ENCODE measurements at places on chromosomes 5 and 9. TPM values are rescaled to one million over a fixed set of nuclear protein-coding genes. Genes with fewer than 3 reads are reported as not detected.
A peak's percentile ranks its signal among the peaks of the same experiment; 100 is the strongest.

The PCDHGA8 gene
- polyA plus RNA-seq = 0.02 TPM

DNA sequence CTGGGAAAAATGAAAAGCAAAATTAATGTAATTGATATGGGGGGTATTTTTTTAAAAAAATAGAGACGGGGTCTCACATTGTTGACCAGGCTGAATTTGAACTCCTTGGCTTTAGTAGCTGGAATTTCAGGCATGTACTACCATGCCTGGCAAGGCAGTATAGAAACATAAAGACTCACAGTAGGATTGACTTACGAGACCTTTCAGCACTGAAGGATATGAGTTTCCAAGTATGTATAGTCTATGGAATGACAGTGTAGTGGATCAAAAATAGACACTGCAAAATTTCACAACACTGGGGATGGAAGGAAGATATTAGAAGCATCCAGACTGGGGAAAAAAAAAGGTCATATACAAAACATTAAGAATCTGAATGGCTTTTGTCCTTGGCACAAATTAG, 6.8 kb downstream of the DCP2 start:
- no peak overlapping the region for H3K27ac ChIP-seq
- no peaks in the 10 kb centered on the region for H3K27me3 ChIP-seq

- DNase-seq = no peak
- no peaks in the 10 kb centered on the region for H3K27me3 ChIP-seq
- no peaks in the 10 kb centered on the region for H3K4me1 ChIP-seq
- H3K27ac ChIP-seq = no peak overlapping the region
Observed at GRCh38 chr5:127351418-127351817, 60.8 kb downstream of the MEGF10 start.

DNA sequence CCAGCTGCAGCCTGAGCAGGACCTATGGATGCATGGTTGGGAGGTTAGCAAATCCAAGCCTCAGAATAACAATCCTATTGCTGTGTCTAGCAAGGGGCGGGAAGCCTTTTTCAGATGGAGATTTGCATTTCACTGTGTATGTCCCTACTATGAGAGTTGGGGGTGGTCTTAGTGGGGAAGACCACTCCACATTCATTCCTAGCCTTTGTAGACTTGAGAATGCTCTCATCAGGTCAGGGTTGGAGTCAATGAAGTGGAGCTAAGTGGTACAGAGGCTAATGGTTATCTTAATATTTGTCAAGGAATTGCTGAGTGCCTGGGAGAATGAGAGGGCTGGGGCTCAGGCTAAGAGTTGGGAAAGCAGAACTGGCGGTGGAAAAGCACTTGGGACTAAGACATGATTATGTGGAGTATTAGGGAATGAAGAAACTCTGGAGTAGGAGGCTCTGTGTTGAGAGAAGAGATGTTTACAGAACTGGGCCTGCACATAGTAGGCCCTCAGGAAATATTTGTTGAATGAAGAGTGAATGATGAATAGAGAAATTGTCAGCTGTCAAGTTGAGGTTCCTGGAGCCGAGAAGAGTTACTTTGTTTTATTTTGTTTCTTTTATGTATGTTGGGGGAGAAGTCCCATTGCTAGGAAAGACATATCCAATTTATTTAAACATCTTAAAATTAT, 175.5 kb upstream of the SPRY4 start:
- H3K27ac ChIP-seq = peak overlapping the region; percentile 83
- no peaks in the 10 kb centered on the region for H3K27me3 ChIP-seq
- DNase-seq = no peak
- no peaks in the 10 kb centered on the region for H3K36me3 ChIP-seq
- H3K4me1 ChIP-seq = no peaks in the 10 kb centered on the region

DNA sequence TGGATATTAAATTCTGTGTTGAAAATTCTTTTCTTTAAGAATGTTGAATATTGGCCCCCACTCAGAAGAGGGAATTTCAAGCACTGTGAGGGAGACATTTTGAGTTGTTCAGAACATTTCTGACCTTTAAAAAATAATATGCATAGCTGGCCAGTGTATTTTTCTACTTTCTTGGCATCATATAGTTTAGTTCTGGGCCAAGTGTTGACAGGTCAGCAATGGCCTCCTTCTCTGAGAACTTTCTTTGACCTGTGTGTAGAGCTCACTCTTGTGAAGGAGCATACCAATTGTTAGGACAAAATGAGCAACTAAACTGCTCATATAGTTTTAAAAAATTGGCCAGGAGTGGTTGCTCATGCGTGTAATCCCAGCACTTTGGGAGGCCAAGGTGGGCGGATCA, 376.0 kb downstream of the LRRC70 start:
- no peaks in the 10 kb centered on the region for H3K27me3 ChIP-seq
- DNase-seq = no peak
- no peak overlapping the region for H3K27ac ChIP-seq

The FGF1 gene
- 0.24 TPM for polyA plus RNA-seq

The PCDHB5 gene
- polyA plus RNA-seq = 0.17 TPM

The NTNG2 gene
- 0.12 TPM for polyA plus RNA-seq

The ANXA6 gene
- polyA plus RNA-seq = 52.7 TPM

DNA sequence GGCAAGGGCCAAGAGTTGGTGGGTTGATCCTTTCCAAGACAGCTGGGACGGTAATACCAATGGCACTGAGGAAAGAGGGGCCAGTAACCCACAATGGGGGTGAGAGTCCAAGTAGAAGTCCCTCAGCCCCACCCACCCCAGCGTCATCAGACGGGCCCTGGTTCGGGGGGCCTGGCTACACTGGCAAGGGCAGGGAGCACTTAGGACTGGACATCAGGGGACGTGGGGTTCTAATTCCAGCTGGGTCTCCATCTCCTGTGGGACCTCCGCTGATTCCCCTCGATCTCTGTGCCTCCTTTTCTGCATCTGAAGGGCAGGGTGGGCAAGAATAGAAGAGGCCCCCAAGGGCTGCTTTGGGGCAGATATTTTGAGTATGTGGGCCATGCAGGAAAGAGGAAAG, 53.5 kb upstream of the FCN1 start:
- H3K27ac ChIP-seq = no peak overlapping the region
- no peaks in the 10 kb centered on the region for H3K36me3 ChIP-seq

DNA sequence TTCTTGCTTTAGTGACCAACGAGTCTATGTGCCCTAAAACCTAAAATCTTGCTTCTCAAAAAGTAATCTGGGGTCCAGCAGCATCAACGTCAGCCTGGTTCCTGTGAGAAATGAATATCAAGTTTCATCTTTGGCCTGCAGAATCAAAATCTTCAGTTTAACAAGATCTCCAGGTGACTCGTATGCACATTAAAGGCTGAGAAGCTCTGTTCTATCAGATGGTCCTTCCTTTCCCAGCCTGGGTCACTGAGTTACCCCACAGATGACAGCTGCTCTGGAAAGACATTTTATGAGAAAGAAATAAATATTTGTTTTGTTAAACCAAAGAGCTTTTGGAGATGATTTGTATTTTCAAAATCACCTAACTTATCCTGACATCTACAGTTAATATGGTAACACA, 75.8 kb downstream of the ADAMTSL1 start:
- H3K27ac ChIP-seq = no peak overlapping the region
- DNase-seq = no peak
- H3K4me1 ChIP-seq = no peaks in the 10 kb centered on the region
- H3K36me3 ChIP-seq = no peaks in the 10 kb centered on the region
- H3K27me3 ChIP-seq = no peaks in the 10 kb centered on the region
- H3K4me3 ChIP-seq = no peak overlapping the region

The ACTBL2 gene
- polyA plus RNA-seq = not detected

- no peak overlapping the region for H3K27ac ChIP-seq
- DNase-seq = no peak
- H3K4me1 ChIP-seq = no peaks in the 10 kb centered on the region
- no peak overlapping the region for H3K4me3 ChIP-seq
- no peaks in the 10 kb centered on the region for H3K27me3 ChIP-seq
Observed at GRCh38 chr5:5704352-5704751, 281.9 kb downstream of the ICE1 start.

Data from liver (tissue), 10 donors.